Activated CD8-positive, alpha-beta memory T cell treated with anti-CD3 and anti-CD28 coated beads for 1 hour (primary cell): ENCODE measurements at places on chromosomes 2 and 18.
A peak's percentile ranks its signal among the peaks of the same experiment; 100 is the strongest.

GRCh38 chr2:174561283-174561971 lies 36.2 kb downstream of the WIPF1 start:
- no peak for DNase-seq

DNA sequence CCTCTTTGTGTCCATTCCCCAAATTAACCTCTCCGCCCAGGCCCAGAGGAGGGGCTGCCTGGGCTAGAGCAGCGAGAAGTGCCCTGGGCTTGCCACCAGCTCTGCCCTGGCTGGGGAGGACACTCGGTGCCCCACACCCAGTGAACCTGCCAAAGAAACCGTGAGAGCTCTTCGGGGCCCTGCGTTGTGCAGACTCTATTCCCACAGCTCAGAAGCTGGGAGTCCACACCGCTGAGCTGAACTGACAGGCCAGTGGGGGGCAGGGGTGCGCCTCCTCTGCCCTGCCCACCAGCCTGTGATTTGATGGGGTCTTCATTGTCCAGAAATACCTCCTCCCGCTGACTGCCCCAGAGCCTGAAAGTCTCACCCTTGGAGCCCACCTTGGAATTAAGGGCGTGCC lies 13.5 kb downstream of the KHK start:
- no peak for DNase-seq

- DNase-seq: no peak
These were observed 236.5 kb downstream of the ZNF804A start for GRCh38 chr2:184834699-184835397.

- DNase-seq: no peak
These were observed 49.3 kb downstream of the DSEL start for GRCh38 chr18:67467188-67467587.

- DNase-seq: no peak
These were observed 18.4 kb upstream of the TCF7L1 start for GRCh38 chr2:85114586-85115330.

DNA sequence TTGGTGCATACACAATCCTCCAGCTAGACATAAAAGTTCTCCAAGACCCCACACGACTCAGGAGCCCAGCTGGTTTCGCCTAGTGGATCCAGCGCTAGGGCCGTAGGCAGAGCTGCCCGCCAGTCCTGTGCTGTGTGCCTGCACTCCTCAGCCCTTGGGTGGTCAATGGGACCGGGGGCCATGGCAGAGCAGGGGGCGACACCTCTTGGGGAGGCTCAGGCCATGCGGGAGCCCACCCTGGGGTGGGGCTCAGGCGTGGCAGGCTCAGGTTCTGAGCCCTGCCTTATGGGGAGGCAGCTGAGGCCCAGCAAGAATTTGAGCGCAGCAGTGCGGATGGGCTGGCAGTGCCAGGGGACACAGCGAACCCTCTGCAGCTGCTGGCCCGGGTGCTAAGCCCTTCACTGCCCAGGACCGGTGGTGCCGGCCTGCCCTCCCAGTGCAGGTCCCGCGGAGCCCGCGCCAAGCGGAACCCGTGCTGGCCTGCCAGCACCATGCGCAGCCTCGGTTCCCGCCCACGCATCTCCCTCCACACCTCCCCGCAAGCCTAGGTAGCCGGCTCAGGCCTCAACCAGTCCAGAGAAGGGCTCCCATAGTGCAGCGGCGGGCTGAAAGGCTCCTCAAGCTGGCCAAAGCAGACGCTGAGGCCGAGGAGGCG lies 1566.6 kb upstream of the SLC39A10 start:
- no peak for DNase-seq

DNA sequence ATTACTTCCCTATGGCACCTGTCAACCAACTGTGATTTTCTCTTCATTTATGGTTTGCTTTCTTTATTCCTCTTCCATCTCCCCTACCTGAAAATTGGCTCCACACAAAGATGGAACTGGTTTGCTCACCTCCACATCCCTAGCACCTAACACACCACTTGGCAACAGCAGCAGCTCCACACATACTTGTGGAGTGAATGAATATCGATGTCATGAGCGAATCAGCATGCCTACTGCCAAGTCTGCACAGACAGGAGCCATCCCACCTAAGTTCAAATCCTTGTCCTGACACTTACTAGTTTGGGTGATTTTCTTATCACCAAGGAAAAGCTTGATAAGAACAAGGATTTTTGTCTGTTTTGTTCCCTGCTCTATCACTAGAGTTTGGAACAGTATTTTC lies 191.4 kb upstream of the TMEM200C start:
- no peak for DNase-seq

- DNase-seq: no peak
These were observed 221.8 kb downstream of the SPP2 start for GRCh38 chr2:234272069-234272850.

- no peak for DNase-seq
These were observed 37.1 kb downstream of the SLC25A52 start for GRCh38 chr18:31723639-31723989.

DNA sequence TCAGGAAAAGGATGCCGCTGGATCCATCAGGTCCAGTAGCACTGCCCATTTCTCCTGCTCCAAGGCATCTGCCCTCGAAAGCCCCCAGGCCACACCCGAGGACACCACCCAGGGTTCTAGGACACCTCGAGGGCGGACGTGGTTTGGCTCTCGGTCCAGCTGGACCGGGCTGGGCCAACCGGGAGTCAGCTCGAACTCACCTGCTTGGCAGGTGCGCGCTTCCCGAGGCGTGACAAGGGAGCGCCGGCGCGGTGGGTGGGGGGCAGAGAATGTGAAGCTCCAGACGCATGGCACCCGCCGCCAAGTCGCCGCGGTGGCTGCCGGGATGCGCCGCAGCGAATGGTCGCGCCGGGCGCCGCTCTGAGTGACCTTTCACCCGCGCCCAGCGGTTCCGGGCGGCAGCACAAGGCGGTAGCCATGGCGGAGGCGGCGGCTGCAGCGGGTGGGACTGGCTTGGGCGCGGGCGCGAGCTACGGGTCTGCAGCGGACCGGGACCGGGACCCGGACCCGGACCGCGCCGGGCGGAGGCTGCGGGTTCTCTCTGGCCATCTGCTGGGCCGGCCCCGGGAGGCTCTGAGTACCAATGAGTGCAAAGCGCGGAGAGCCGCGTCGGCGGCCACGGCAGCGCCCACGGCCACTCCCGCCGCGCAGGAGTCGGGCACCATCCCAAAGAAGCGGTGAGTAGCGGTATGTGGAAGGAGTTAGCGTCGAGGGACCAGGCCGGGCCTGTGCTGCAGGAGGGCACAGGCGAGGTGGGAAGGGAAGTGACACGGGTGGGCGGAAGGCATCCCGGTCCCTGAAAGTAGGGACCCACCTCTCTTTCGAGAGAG lies at the start of gene AGPS:
TSS of gene AGPS (plus strand) at position 401 of the 830 bp plus-strand sequence. CDS start at position 418, 17 bp downstream.
- peak; percentile 59 for DNase-seq

- DNase-seq: no peak
These were observed 170.0 kb downstream of the ETAA1 start for GRCh38 chr2:67566958-67567635.

GRCh38 chr18:79386547-79386946 lies 9.2 kb upstream of the NFATC1 start:
- no peak for DNase-seq

DNA sequence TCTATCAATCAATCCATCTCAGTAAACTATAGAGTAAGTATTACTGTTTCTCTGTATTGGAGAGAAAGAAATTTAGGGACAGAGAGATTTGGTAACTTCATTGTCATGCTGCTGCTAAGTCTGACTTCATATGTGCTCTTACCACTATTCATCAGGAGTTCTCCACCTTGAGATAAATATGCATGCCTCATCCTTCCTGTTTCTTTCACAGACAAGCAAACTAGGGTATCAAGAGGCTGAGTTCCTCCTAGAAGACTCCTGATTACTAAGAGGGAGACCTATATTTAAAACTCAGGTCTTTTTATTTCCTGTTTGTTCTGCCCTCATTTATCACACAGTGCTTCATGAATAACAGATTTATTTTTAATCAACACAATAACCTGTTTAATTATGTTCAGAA lies 34.1 kb downstream of the RIT2 start:
- no peak for DNase-seq

- peak; percentile 20 for DNase-seq
These were observed 8.8 kb downstream of the GKN2 start for GRCh38 chr2:68943581-68944568.
